ENCODE measurements at places on chromosomes 7 and 10.

GRCh38 chr10:30736685-30737232 is 107.2 kb upstream of the LYZL2 start:
- DNase-seq: peak; percentile 71

- peak; percentile 66 for DNase-seq
Observed at GRCh38 chr10:50395271-50395670, 144.0 kb upstream of the ASAH2 start.

GRCh38 chr10:121803611-121804010 is 124.2 kb downstream of the ATE1 start:
- DNase-seq: no peak

GRCh38 chr10:89637113-89637512 is 7.9 kb downstream of the PANK1 start:
- DNase-seq: peak; percentile 66

DNA sequence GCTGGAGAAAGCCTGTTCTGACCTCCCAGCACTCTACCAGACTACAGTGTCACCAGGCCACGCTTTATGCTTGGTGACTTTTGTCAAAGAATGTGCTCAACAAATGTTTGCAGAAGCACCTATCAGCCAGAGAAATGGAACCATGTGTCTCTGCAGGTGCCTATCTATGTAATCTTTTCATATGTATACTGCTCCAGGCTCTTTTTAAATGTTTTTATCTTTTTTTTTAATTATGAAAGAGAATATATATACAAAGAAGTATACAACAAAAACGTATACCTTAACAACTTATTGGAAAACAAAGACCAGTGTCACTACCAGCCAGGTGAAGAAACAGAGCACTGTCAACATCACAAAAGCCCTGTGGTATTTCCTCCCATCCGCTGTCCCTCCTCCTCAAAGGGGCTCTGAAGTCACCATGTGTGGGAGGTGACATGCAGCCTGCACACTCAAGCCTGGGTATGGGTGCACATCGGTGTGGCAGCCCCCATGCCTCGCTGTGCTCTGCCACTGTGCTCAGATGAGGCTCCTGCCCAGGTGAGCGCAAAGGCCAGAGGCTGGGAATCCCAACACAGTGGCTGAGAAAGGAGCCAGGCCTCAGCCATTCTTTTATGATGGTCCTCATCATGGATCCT is 120.6 kb downstream of the CLEC2L start:
- DNase-seq: no peak

DNA sequence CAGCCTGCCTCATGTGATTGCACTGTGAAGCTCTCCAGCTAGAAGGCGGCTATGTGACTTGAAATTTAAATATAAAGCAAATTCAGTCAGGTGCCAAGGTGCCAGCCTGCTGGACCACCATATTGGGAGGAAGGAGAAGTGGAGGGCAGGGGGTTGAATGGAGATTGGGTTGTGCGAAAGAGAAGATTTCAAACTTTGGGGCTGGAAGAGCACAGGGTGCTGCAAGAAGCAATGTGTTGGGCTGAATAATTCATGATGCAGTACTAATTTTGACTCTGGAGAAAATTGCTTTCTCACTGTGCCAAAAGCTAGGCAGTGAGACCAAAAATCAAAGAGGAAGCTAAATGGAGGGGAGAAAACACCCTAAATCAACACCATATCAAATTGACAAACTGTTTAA is 335.3 kb downstream of the NRG3 start:
- DNase-seq: no peak

- no peak for DNase-seq
Observed at GRCh38 chr7:36639826-36640225, 84.5 kb downstream of the AOAH start.

GRCh38 chr7:99004781-99005500 is 126.6 kb downstream of the TRRAP start:
- DNase-seq: no peak

- DNase-seq: no peak
Observed at GRCh38 chr7:16397501-16398145, 23.7 kb downstream of the CRPPA start.

GRCh38 chr7:116702046-116702785 is 30.2 kb downstream of the MET start:
- no peak for DNase-seq

GRCh38 chr10:79140855-79141254 is 72.1 kb downstream of the ZMIZ1 start:
- DNase-seq: no peak

DNA sequence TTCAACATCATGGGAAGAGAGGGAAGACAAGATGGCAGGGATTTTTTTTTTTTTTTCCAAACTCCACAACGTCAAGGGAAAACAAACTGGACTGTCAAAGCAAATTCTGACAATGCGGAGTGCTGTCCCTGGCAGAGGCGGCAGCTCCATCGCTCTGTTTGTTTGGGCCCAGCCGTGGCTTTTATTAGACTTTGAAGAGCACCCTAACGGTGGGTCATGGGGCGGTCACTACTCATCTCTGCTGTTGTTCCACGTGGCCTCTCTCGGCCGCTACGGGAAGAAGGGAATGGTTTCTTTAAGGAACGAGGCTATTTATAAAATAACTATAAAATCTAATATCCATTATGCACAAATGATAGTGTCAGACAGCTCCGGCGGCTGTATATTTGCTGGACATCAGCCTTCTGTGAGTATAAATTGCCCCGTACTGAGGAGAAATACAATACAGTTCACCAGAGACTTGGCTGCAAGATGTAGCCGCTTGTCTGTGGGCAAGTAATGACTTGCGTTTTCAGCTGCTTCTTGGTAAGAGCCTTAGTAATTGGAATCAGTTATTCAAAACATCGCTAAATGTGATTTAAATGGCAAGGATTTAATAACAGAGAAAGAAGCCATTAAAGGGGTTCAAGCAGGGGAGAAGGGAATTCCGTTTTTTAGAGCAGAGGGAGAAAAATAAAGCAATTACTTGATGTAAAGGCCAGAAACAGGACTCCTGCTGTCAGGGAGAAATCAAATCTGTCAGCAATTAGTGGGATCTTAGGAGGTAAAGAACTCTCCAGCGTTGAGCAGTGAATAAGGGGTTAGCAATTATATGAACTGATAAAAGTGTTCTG is 61.7 kb upstream of the RAB11FIP2 start:
- DNase-seq: no peak

- DNase-seq: no peak
Observed at GRCh38 chr7:157445956-157446295, 109.1 kb downstream of the DNAJB6 start.

GRCh38 chr7:73973091-73973490 is 54.9 kb upstream of the ELN start:
- DNase-seq: no peak

DNA sequence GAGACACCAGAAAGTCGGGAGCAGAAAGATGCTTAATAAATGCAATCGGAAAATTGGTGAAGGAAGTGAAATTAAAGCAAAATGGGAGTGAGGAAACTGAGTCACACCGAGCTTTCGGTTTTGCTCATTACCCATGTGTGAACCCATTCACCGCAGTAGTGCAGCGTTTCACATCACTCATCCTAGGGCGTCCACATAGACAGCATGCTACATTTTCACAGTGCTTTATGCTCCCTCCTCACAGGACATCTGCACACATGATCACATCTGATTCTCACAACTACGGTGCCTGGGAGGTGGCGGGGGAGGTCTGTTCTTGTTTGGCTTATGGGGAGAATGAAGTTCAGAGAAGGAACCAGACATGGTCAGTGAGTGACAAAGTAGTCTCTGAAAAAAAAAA is 36.6 kb upstream of the ATP6V0A4 start:
- DNase-seq: no peak

Measured in suppressor macrophage (primary cell).